Left renal cortex interstitium (tissue), 4 donors: ENCODE measurements at places on chromosomes 5 and 9. TPM values are rescaled to one million over a fixed set of nuclear protein-coding genes. Genes with fewer than 3 reads are reported as not detected.
A peak's percentile ranks its signal among the peaks of the same experiment; 100 is the strongest.

DNA sequence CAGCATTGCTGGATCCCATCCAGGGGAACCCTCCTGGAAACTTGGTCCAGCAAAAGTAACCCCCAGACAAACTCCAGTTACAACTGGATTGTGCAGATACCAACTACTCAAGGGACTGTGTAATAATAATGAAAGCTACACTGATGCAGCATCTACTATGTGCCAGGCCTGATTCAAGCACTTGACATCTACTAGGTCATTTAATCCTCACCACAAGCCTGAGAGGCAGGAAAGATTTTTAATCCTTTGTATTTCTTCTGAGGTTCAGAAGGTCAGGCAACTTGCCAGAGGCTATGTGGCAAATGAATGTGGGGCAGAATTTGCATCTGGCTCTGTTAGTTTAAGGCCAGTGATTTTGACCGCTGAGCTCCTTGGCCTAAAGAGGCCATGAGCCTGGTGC, 29.5 kb upstream of the FOXI1 start:
- no peak for DNase-seq

DNA sequence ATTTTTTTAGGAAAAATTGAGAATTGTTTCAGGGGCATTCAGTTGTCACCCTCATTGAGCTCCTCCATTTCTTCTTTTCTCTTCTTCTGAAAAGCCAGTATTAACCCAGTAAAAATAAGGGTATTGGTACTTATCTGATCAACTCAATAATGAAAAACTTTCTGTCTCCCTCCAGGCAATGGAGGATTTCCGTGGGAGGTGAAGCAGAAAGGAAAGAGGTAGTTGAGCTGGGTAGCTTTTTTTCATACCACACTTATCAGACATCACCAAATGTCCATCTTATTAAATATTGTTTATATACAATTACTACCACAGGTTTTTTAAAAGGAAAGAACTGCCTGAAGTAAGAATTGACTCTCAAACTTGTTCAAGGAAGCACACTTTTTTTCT, 731.1 kb upstream of the ZNF608 start:
- DNase-seq = no peak

DNA sequence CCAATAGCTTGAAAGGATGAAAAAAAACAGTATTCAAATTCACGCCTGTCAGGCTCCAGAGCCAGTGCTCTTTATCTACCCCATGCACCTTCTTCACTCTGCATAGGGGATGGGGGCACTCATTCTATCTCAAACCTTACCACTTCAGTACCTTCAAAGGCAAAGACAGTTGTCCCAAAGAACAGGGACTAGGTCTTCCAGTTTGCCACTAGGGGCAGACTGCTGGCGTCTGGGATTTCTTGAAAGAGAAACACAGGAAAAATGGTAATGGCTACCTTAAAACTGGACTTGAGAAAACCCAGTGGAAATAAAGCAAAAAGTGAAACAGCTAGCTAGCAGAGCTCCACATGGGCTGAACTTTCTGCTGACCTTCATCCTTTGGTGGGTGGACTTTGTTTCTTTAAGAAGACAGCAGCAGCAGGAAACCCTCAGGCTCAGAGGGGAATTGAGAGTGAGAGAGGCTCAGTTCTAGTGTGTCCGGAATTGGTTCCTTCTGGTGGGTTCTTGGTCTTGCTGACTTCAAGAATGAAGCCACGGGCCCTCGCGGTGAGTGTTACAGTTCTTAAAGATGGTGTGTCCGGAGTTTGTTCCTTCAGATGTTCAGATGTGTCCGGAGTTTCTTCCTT, 41.0 kb upstream of the SLC36A1 start:
- no peak for DNase-seq

The TSSK1B gene
- polyA plus RNA-seq = 0.09 TPM

The UHRF2 gene
- polyA plus RNA-seq = 74.4 TPM

The ZNF454 gene
- polyA plus RNA-seq = 8.0 TPM

DNA sequence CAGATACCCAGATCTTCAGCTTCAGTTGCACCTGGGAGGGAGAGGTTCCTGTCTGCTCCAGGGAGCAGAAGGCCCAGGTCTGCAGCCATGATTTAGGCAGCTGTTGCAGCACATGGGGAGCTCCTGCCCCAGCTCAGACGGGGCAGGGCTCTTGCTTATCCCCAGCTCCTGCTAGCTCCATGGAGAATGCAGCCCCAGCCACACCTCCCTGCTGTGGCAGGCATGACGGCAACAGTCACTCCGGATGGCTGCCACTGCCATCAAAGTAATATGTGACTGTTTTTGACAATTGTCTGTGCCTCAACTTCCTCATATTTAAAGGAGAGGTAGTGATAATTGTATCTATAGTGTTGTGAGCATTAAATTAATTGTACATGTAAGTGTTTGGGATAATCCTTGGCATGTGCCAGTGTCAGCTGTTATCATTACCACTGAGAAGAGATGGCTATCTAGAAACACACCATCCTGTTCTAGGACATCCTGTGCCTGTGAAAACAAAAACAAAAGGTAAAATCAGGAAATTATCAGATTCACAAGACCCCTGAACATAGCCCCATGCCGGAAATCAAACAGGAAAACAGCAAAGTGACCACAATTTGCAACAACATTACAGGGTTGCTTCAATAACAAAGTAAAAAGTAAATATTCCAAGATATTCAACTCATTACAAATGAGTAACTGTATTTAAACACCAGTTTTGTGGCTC, 1048.8 kb upstream of the ACO1 start:
- no peak for DNase-seq

DNA sequence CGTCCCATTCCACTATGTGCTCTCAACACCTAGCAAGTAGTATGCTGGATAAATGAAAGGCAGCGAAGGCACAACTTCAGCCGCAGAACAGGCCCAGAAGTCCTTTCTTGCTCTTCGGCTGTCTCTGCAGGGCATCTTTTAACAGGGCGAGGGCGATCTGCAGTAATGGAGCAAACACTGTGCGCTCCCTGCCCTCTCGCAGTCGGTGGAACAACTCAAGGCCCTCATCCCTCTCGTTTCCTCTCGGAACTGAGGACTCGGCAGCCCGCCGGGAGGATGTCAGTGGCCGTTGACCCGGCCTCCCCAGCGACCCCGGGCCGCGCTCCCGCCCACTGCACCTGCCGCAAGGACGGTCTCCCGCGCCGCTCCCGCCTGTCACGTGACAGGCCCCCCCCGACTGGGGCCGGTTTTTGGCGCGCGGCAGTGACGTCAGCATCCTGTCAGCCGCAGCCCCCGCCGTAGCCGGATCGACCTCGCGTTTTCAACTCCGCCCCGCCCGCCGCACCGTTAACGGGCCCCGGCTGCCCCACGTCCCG, 1.1 kb downstream of the ZNF367 start:
- DNase-seq = peak; percentile 76

GRCh38 chr9:105854026-105854782, 159.9 kb downstream of the TMEM38B start:
- no peak for DNase-seq

The PPP3R2 gene
- polyA plus RNA-seq = not detected

GRCh38 chr5:151885138-151885908, 39.3 kb downstream of the GLRA1 start:
- no peak for DNase-seq

GRCh38 chr5:150195736-150196485, 6.0 kb downstream of the SLC6A7 start:
- no peak for DNase-seq

DNA sequence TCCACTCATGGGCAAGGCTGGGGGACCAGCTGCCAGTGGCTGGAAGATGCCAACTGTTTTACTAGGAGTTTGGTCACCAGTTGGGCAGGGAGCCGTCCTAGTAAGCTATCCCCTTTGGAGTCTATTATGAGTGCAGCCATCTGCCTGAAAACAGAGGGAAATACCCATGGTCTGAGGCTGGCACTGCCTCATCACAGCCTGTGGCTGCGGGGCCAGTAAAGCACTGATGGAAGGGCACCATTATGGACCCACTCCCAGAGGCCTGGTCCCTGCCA, 187.2 kb upstream of the PANK3 start:
- no peak for DNase-seq

DNA sequence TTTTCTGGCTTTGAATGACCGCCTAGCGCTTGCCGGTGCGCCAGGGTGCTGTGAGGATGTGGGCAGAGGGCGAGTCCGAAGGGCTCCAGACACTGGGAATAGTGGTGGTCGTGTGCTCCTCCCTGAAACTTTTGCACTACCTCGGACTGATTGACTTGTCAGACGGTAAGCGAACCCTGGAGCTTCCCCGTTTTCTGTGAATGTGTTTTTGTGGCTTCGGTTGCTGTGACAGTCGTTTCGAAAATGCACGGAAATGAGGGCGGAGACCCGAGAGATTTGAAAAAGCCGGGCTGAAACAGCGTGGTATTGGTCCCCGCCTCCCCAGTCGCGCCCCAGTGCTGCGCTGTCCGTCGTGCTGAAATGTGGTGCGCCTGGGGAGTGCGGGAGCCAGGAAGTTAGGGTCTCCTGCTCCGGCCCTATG, 102.5 kb upstream of the GABRP start:
- DNase-seq = no peak

GRCh38 chr9:124436320-124436719, 13.9 kb upstream of the ADGRD2 start:
- DNase-seq = no peak

DNA sequence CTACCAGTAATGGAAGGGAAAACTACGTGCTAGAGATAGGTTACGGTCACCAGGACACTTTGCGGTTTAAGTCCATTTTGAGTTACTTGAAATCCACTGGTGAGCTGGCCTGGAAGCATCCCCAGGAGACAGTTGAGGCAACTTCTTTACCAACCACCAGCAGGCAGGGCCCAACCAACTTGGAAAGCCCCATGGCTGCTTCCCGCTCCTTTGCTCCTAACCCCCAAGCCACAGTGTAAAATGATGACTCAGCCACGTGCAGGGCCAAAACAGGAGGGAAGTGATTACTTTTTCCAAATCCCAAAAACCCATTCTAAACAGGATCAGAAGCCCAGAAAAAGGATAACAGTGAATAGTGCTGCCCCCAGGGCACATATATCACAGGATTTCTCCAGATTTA, 87.4 kb downstream of the PAX5 start:
- DNase-seq = no peak

DNA sequence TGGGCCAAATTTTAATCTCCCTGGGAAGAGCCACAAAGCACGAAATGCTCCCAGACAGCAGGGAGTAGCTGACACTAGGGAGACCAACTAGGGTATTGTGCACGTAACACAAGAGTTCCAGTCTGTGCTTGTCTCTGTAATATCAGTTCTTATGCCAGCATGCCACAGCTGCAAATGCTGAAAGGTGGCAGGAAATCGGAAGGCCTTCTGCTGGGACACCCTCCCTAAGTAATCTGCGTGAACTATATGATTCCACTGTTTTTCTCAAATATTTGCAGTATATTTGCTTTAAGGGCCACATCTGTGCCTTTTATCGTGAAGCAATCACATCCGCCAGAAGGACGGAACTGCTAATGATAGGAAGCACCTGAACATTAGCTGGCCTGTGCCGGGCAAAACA, 12.6 kb downstream of the VLDLR start:
- DNase-seq = no peak

DNA sequence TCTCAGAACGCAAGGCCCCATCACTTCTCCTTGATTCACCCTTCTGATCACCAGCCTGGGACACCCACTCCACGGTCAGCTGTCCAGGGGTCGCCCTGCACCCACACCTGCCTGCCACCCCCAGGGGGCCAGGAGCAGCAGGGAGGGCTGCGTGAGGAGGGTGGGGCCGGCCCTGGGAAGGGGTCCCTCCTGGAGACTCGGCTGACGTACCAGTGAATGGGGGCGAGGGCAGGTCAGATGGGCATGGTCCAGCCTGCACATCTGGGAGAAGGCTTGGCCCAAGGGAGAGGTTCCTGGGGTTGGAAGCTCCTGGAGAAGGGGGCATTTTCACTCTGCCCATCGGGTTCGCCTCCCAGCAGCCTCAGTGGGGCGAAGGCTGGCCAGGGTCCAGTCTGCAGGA, 21.8 kb upstream of the SARDH start:
- no peak for DNase-seq

DNA sequence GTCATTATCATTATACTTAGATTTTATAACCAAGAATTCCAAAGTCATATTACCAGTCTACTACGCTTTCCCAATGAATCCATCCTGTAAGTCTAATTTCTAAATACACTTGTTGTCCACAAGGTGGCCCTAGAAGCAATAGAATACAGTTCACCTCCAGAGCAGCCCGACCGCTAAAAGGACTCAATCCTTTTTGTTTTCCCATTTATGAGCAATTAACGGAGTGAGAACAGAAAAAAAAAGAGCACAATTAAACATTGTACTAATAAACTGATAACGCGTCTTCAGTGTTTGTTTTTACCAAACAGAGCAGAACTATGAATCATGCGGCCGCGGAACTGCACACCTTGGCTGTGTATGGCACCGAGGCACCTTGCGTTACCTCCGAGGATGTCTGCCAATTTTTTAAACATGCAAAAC, 160.7 kb upstream of the DAPK1 start:
- peak; percentile 65 for DNase-seq

GRCh38 chr9:33186457-33187168, 19.5 kb upstream of the B4GALT1 start:
- DNase-seq = no peak

GRCh38 chr5:81852291-81853029, 101.6 kb upstream of the SSBP2 start:
- DNase-seq = no peak

GRCh38 chr9:122336866-122337555, 33.8 kb upstream of the PTGS1 start:
- no peak for DNase-seq

DNA sequence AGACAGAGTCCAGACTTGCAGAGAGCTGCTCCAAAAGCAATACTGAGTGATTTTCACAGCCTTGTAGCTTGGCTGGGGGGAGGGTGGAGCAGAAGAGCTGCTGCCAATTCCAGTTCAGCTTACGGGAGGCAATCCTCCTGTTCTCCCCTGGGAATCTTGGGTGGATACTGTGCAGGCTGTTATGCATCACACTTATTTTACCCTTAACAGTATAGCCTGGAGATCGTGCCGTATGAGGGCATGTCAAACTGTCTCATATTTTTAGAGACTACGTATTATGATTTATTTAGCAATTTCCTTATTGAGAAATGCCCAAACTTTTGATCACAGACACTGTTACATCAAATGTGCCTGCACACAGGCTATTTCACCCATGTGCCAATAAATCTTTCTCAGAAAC, 85.2 kb downstream of the BASP1 start:
- DNase-seq = no peak

DNA sequence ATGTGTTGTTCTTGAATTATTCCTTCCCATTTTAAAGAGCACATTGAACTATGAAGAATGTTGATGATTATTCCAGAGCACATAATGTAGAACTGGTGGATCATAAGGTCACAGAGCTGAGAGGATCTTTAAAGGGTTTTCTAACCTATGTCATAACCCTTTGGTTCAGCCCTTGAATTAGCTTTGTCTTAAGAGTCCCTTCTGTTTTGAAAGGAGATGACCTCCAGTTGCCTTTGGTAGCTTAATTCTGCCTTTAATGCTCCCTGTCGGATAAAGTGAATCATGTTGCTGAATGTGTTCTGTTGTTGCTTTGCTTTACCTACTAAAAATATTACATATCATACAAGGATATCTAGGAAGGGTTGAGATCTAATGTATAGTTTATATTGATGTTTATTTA, 99.1 kb upstream of the PRRC1 start:
- DNase-seq = no peak

DNA sequence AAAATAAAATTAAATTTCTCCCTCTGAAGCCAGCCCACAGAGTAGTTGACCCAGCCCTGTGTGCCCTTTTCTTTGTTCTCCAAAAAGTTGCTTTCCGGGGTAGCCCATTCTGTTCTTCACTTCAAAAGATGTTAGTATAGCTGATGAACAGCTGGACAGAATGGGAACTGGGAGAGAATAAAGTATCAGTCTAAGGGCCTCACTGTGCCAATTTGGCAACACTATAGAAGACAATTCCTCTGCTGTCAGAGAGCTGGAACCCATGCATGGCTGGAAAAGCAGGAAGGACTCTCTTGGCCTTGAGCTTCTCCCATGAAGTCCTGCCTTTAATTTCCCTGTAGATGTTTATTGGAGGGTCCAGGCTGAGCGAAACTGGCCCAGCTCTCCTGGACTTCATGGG, 11.0 kb upstream of the TNFSF8 start:
- no peak for DNase-seq
